Germinal center (tissue), 1 donor: ENCODE measurements at places on chromosomes 7 and 10.

GRCh38 chr10:22893781-22894180, 34.1 kb upstream of the ARMC3 start:
- no peak for DNase-seq

GRCh38 chr10:45809837-45810236, 37.5 kb downstream of the AGAP4 start:
- no peak for DNase-seq

DNA sequence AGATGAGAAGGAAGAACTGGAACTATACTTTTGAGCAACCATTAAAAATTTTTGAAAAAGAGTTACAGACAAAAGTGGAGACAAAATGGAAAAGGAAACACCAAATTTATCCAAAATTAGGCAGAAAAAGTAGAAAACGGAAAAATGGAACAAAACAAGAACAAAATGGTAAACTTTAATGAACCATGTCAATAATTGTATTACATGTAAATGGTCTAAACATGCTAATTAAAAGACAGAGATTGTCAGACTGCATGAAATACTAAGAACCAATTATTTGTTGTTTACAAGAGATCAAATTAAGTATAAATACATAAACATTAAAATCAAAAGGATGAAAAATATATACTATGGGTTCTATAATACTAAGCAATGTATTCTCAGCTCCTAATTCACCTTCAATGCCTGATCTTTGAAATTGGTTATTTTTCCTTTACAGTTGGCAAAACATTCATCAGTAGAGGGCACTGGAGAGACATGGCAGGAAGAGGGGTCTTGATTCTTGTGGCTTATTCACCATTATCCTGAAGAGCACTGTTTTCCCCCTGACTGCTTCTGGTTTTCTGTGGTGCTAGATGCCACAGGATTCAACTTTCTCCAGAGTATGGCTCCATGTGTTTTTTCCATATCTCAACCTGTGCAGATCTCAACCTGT, 124.9 kb downstream of the ELFN1 start:
- DNase-seq = no peak

GRCh38 chr10:51479711-51480110, 219.7 kb downstream of the CSTF2T start:
- DNase-seq = no peak

GRCh38 chr10:99595770-99596465, 24.3 kb downstream of the SLC25A28 start:
- no peak for DNase-seq

DNA sequence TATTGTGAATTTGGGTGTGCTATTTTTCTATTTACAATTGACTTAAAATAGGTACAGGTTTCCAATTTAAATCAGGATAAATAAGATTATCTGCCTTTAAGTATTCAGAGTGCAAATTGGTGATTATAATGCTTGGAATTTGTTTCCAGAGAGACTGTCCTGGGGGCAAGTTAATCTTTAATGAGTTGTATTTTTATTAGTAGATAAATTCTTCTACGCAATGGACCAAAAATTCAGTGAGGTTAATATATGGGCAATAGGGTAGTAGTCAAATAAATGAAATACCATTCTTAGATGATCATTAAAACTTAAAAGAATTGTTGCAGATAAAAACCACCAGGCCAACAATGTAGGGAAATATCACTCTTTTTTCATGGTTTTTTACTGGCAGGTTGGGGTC, 3.4 kb downstream of the BICC1 start:
- DNase-seq = no peak

GRCh38 chr7:46145412-46145811, 224.3 kb upstream of the IGFBP3 start:
- no peak for DNase-seq

- peak; percentile 21 for DNase-seq
Observed at GRCh38 chr10:23157239-23157681, 34.9 kb upstream of the PTF1A start.

DNA sequence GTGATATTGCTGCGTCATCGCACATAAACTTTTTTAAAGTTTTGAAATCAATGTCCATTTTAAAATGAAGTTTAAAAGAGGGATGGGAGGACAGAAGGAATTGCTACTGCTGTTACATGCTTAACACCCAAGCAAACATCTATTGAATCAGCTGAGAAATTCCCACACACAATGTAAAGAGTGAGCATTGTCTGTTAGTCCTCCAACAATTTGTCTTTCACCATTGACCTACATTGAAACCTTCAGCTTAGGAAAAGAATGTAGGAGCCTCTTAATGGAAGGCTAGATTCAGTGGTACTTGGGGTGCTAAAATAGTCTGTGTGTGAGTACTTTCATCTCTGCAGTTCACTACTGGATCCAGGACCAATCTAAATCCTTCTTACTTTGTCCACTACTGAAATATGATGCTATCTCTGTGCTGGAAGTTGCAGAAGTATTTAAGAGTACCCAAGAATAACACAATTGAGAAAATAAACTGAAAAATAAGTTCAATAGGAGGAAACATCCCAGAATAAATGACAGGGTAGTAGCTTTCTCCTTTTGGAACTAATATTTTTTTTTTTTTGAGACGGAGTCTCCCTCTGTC, 23.8 kb upstream of the FBXW4 start:
- no peak for DNase-seq

GRCh38 chr7:100803398-100804161, 23.7 kb downstream of the EPHB4 start:
- DNase-seq = peak; percentile 94

GRCh38 chr10:25017154-25017590, 760 bp downstream of the THNSL1 start:
- DNase-seq = peak; percentile 4

DNA sequence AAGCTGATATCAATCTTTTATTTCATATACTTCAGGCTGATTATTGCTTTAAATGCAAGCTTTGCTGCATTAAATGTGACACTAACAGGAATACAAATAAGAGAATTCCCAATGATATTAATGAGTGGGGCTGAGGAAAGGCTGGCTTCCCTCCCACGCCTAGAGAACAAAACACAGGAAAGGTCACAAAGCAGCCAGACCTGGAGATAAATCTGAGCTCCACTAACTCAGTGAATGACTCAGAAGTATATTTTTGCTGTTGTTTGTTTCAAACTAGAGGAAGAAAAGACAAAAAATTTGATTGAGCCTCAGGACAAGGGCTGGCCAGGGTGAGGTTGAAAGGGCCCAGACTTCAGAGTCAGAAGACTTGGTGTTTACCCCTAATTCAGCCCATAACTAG, 88.1 kb downstream of the XPNPEP1 start:
- DNase-seq = no peak

DNA sequence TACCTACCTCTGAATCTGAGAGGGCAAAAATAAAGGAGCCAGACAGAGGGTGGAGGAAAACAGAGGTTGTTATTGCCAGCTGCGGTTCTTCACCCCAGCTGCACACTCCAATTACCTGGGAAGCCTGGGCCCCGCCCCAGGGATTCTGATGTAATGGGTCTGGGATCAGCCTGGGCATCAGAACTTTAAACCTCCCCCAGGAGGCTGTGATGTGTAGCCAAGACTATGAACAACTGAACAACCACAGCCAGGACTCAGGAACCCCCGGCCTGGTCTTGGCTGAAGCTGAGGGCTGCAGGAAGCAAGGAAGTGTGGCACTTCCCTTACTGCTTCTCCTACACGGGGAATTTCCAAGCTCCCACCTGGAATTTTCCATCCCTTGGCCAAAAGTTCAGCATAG, 89.3 kb downstream of the HIP1 start:
- DNase-seq = no peak

GRCh38 chr10:115654961-115655360, 561.8 kb downstream of the ATRNL1 start:
- DNase-seq = no peak

DNA sequence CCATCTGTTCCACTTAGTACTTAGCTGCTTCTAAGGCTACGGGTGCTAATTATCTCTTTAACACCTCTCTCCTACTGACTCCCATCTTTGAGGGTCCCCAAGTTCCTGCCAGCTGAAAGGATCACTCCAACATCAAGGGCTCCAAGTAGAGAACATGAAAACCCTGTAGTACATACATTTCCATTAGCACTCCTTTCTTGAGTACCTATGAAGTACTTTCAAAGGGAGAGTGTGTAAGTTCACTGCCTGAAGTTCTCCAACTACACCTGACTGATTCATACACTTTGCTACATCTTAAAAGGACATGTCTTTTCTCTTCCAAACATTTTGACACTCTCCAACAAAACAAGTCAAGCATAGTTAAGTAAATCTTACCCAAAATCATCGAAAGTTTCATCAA, 113.8 kb downstream of the COL28A1 start:
- no peak for DNase-seq

- no peak for DNase-seq
Observed at GRCh38 chr7:2079332-2080059, 153.2 kb downstream of the MAD1L1 start.

DNA sequence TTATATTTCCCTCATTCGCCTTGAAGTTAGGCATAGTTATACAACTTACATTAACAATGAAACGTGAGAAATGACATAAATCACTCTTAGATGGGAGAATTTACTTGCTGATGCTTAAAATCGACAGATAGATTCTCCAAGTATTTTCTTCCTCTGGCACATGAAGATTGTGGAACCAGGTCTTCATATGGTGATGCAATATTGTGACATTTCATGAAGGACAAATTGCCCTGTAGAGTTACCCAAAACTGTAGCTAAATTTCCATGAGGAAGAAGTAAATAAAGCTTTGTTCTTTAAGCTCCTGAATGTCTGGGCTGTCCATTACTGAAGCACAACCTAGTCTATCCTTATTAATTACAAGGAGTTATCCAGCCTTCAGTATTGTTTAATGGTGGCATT, 353.1 kb downstream of the THSD7A start:
- DNase-seq = no peak

- DNase-seq = no peak
Observed at GRCh38 chr10:78255214-78255613, 221.6 kb downstream of the RPS24 start.

DNA sequence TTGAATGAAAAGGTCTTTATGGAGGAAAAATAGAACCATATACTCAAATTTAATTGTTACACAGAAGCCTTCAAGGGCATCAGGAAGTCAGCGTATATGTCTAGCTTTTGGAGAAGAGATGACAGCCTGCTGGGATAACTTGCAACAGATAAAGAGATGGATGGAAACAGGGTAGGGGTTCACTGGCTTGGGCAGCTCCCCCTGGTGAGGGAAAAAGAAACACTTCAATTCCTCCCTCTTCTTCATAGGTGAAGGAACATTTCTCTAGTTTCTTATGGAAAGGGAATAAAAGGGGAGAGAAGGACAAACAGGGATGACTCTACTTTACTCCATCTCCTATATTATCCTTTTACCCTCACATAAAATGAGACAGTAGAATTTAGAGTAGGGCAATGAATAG, 635.7 kb downstream of the PHTF2 start:
- no peak for DNase-seq

DNA sequence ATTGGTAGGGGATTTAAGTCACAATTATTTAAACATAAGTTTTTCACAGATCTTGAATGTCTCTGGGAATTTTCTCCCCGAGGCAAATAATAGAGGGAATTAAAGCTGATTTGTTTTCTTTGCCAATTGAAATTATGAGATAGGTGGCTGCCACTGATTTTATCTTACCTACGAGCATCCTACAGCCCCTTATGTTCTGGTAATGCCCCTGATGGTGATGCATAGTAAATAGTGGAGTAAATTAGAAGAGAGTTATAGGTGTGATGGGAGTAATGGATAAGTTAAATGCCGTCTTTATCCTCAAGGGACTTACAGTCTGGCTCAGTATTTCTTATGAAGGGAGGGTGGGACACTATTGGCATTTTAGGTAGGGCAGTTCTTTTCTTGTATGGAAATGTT, 58.1 kb downstream of the HDAC9 start:
- no peak for DNase-seq

- no peak for DNase-seq
Observed at GRCh38 chr10:43610636-43611035, 4.4 kb downstream of the ZNF485 start.

- DNase-seq = no peak
Observed at GRCh38 chr7:120867932-120868331, 10.0 kb upstream of the TSPAN12 start.

DNA sequence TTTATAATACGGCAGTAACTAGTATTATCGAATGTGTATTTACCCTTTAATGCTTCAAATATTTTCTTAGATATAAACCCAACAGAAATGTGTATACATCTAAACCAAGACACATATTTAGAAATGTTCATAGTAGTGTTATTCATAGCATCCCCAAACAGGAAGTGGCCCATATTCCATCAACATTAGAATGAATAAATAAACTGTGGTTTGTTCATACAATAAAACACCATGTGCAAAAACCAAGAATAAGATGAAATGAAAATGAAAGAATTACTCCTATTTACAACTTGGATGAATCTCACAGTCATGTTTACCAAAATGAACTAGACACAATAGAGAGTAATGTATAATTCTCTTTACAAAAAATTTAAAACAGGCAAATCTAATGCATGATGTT, 9.2 kb upstream of the CAV2 start:
- DNase-seq = no peak

DNA sequence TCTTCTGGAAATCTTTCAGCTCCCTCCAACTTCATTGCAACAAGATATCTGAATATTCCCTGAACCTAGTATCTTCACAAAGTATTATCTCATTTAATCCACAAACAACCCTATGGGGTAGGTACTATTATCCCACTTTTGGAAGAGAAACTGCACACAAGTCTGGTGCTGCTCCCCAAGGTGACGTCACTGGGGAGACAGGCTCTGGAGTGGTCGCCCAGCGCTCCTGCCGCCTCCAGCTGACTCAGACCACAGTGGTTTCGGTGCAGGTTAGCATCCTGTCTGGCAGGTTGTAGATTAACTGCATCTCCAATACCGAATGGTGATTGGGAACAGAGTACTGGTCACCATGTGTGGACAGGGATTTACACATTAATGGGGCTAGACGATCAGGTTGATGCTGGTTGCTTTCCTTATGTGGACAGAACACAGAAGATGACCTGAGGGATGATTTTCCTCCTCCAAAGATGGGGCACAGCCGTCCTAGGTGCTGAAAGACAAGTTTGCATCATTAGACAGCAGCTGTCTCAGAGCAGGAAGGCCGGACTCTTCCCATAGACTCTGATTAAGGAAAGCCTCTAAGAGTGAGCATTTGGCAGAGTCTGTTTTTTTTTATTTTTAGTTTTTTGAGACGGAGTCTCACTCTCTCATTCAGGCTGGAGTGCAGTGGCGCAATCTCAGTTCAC, 128.6 kb downstream of the TRRAP start:
- no peak for DNase-seq

- DNase-seq = no peak
Observed at GRCh38 chr7:53003653-53004445, 31.6 kb upstream of the POM121L12 start.

DNA sequence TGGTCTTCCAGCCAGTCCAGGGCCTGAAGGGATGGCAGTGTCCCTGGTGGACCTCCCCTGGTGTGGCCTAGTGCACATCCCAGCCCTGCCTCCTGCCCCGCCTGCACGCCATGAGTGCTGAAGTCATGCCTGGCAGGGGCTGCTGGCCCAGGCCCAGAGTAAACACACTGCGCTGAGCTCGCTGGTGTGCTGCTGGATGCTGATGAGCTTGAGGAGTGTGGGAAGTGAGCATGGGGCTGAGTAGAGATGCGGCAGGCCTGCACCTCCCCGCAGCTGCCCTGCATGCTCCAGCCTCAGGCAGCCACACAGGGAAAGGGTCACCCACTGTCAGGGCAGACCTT, 43.2 kb downstream of the HTRA1 start:
- no peak for DNase-seq

GRCh38 chr10:16947069-16947468, 129.8 kb upstream of the RSU1 start:
- no peak for DNase-seq

- no peak for DNase-seq
Observed at GRCh38 chr7:151930695-151931094, 25.6 kb upstream of the GALNTL5 start.

- peak; percentile 50 for DNase-seq
Observed at GRCh38 chr7:107090457-107090856, 46.0 kb downstream of the PRKAR2B start.

- no peak for DNase-seq
Observed at GRCh38 chr7:73706126-73707044, 13.1 kb downstream of the STX1A start.
